NCI-H82 (cell line): ENCODE measurements at places on chromosomes 3 and 15.

GRCh38 chr3:110767838-110768237 is 303.8 kb upstream of the NECTIN3 start:
- DNase-seq = no peak

GRCh38 chr3:9226326-9226725 is 23.1 kb downstream of the SRGAP3 start:
- DNase-seq = peak; percentile 16

DNA sequence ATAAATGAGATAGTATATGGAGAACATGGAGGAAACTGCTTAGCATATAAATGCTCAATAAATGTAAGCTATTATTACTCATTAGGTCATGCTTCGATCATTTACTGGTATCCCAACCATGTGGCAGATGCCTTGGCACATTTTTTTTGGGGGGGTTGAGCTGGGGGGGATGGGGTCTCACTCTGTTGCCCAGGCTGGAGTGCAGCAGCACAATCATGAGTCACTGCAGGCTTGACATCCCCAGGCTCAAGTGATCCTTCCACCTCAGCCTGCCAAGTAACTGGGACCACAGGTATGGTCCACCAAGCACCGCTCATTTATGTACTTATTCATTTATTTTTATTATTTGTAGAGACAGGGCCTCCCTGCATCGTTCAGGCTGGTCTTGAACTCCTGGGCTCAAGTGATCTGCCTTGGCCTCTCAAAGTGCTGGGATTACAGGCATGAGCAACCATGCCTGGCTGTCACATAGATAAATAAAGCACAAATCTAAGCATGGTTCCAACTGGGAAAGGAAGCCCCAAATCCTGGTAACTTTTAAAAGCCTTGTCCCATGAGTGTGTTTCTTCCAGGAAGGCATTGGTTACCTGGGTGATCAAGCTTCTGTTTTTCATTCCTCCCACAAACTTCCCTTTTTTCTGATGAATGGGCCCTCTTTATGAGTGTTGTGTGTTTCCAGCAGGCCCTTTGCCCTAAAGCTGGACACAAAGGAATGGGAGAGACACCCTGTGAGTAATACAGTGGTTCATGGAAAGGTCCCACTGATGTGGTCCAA is 147.4 kb upstream of the UMPS start:
- DNase-seq = no peak

DNA sequence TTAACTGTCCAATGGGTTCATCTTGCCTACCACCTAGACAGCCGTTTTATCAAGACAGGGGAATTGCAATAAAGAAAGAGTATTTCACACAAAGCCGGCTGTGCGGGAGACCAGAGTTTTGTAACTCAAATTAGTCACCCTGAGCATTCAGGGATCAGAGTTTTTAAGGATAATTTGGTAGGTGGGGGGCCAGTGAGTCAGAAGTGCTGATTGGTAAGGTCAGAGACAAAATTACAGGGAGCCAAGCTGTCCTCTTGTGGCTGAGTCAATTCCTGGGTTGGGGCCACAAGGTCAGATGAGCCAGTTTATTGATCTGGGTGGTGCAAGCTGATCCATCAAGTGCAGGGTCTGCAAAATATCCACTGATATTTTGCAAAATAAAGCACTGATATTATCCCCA is 29.9 kb upstream of the GPD1L start:
- no peak for DNase-seq
